ENCODE measurements at places on chromosomes 4 and X. TPM values are rescaled to one million over a fixed set of nuclear protein-coding genes. Genes with fewer than 3 reads are reported as not detected.

The FSTL5 gene
- not detected for total RNA-seq

The AMTN gene
- not detected for total RNA-seq

The C1QTNF7 gene
- total RNA-seq = 1.4 TPM

The TBCK gene
- total RNA-seq = 29.3 TPM

The KLHL34 gene
- under 0.01 TPM for total RNA-seq

The DACH2 gene
- under 0.01 TPM for total RNA-seq

The SEC24B gene
- 10.4 TPM for total RNA-seq

The CFP gene
- 0.19 TPM for total RNA-seq

The PHKA1 gene
- total RNA-seq = 6.2 TPM

The SH3BGRL gene
- 69.9 TPM for total RNA-seq

The SH3RF1 gene
- total RNA-seq = 58.1 TPM

The UGT2A1 gene
- total RNA-seq = not detected

The IGSF1 gene
- total RNA-seq = not detected

The LEF1 gene
- 0.28 TPM for total RNA-seq

The MAP7D3 gene
- total RNA-seq = 23.0 TPM
